ENCODE measurements at places on chromosomes 1 and 21.

GRCh38 chr1:178940068-178940765, 69.3 kb upstream of the ANGPTL1 start:
- no peak for DNase-seq

GRCh38 chr1:6205849-6206519, at the start of gene RNF207:
Gene RNF207, plus strand, starts transcription at chr1:6206119. Its CDS starts 417 bp downstream, at chr1:6206536.
- no peak for DNase-seq

- DNase-seq: no peak
Observed at GRCh38 chr1:204079608-204079999, 6.7 kb downstream of the SOX13 start.

DNA sequence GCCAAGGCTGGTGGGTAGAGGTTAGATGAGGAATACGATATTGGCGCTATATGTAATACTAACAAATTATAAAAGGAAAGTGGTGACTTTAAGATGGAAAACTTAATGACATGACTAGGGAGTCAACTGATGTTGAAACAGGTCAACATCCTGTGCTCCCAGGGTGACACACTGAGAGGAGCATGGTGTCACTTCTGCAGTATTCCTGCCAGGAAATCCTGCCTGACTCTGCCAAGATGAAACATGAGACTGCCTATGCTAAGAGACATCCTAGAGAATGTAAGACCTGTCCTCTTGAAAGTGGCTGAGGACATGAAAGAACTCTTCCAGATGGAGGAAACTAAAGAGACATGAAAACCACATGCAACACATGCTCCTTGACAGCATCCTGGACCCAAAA, 65.0 kb upstream of the KCND3 start:
- no peak for DNase-seq

DNA sequence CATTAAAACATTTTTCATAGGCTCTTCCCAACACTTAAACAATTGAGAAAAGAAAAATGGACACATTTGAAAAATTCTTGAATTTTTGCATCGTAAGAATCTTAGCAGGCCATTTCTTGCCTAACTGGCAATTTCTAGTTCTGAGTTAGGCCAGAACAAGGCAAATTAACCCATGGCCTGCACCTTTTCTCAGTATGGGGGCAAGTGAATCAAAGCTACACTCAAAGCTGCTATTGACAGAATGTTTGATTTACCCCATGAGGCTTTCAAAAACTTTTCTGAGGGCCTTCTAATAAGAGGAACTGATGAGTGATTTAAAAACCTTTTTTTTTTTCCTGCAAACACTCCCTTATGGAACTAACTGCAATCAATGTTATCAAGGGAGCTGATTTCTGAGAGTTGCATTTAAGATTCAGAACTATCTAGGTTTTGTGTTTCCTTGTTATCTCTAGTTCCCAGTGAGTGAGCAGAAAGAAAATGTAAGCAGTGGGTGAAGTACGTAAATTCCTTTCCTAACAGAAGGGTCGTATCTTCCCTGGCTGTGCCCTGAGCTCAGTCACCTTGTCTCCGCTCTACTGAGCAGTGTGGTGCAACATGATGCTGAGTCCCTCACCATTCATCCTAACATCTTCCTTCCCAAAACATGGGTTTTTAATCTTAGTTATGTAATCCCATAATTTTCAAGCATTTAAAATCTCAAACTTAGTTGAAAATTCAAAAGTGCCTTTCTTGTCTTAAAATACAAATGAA, 353.7 kb downstream of the DPYD start:
- no peak for DNase-seq
